ENCODE measurements at places on chromosomes 4 and X. TPM values are rescaled to one million over a fixed set of nuclear protein-coding genes. Genes with fewer than 3 reads are reported as not detected.

EXOC1L gene
- total RNA-seq = not detected

SATL1 gene
- not detected for total RNA-seq

RBM47 gene
- 2.2 TPM for total RNA-seq

GK2 gene
- total RNA-seq = not detected

GLRA3 gene
- not detected for total RNA-seq

FREM3 gene
- not detected for total RNA-seq

TBC1D1 gene
- total RNA-seq = 62.9 TPM

CT45A9 gene
- total RNA-seq = not detected

BRS3 gene
- not detected for total RNA-seq

MAGEA12 gene
- not detected for total RNA-seq

IL13RA2 gene
- not detected for total RNA-seq

STX18 gene
- 25.6 TPM for total RNA-seq

SH3D19 gene
- not detected for total RNA-seq

SH2D1A gene
- 47.0 TPM for total RNA-seq

ASB12 gene
- 0.33 TPM for total RNA-seq
